DMS 273 treated with DMSO at 0.1 percent for 48 hours (cell line): ENCODE measurements at places on chromosomes 4 and X.

GRCh38 chrX:147602176-147602696, 309.5 kb upstream of the FMR1 start:
- DNase-seq: no peak

GRCh38 chr4:15799141-15799540, 21.0 kb downstream of the CD38 start:
- no peak for DNase-seq

DNA sequence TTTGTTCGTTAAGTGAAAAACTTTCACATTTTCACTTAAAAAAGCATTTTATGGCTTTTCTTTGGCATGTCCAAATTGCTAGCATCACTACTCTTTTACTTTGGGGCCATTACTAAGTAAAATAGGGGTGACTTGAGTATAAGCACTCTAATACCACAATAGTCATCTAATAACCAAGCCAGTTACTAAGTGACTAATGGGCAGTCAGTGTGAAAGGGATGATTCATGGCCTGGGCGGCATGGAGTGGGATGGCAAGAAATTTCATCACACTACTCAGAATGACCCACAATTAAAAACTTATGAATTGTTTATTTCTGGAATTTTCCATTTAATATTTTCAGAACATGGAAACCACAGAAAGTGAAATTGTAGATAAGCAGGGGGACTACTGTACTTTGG, 60.9 kb downstream of the BMP15 start:
- no peak for DNase-seq

DNA sequence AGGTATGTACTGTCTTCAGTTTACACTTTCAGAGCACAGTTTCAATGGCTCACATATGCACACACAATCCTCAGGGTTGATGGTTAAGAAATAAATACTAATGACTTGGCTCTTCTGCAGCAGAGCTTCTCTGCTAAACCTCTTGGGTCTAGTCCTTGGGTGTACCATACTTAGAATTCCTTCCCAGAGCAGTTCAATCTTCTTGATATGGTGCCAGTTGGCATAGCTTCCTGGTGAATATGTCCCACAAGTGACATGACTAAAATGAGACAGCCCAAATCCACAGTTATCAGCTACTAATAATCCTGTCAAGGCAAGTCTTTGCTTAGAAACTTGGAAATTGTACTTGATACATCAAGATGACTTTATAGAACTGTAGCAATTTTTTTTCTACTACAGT, 654.4 kb downstream of the IQCM start:
- DNase-seq: no peak

DNA sequence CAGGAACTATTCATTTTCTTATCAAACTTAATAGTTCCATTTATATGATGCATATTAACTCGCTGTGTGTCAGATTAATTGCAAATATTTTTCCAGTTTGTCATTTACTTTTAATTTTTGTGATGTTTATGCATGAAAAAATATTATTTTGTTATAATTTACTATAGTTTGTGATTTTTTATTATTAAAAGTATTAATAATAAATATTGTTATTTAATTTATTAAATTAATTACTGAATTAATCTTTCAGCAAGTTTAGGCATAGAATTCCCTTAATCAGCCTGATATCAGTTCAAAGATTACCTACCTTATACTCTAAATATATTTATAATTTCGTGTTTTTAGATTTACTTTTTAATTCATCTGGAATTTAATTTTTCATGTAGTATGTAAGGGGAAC, 15.5 kb upstream of the ATOH1 start:
- DNase-seq: no peak

GRCh38 chr4:99915449-99915848, 21.2 kb upstream of the LAMTOR3 start:
- DNase-seq: no peak

DNA sequence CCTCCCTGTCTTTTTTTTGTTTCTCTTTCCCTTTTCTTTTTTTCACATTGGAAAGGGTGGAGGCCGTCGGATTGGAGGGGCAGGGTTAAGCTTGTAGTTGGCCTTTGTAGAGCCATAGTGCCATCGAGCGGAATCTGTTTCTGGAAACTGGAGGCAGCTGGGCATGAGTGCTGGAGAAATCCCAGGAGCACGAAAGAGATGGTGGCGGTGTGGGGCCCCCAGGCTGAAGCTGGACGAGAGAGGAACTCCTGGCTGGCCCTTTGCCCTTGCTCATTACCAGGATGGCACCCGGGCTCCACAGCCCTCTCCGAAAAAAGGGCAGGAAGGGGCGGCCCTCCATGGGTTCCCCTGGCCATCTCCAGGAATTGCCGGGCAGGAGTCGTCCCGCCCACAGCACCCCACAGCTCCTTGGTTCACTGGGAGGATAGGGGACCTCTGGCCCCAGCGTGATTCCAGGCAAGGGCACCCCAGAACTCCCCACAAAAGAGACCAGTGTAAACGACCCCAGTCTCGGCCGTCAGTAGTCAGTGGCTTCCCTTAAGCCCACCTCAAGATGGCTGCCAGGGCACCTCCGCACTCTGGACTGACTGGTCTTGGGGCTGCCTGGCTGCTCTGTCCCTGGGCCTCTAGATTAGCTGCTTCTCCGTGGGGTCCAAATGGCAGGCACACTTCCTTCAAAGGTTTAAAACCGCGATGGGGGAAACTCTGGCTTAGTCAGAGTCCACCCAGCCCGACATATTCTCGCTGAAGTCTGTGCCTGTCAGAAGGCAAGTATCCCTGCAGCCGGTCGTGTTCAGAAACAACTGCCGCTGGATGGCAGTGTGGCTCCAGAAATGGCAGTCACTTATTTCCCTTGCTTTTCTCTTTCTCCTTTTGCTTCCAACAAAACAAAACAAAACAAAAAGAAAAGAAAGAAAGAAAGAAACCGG, 74.1 kb downstream of the NBDY start:
- no peak for DNase-seq

GRCh38 chr4:108129196-108129595, 39.5 kb downstream of the LEF1 start:
- DNase-seq: no peak

- no peak for DNase-seq
These were observed 59.5 kb downstream of the APBB2 start for GRCh38 chr4:41154814-41155177.

GRCh38 chr4:183558873-183559272, 54.0 kb downstream of the ING2 start:
- no peak for DNase-seq

DNA sequence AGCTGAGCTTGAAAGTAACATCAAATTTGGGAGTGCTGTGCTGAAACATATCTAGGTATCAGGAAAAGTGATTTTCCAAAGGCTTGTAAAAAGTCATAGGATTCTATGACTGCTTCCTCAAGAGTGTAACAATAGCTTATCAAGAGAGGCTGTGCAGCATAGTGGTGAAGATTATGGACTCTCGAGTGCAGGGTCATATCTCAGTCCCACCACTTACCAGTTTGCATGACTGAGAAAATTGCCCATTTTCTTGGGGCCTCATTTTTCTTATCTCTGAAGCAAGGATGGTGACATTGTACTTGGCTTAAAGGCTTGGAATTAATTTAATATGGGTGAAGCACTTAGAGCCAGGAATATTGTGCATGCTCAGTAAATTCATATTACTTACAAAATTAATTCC, 57.2 kb downstream of the AFF1 start:
- no peak for DNase-seq

DNA sequence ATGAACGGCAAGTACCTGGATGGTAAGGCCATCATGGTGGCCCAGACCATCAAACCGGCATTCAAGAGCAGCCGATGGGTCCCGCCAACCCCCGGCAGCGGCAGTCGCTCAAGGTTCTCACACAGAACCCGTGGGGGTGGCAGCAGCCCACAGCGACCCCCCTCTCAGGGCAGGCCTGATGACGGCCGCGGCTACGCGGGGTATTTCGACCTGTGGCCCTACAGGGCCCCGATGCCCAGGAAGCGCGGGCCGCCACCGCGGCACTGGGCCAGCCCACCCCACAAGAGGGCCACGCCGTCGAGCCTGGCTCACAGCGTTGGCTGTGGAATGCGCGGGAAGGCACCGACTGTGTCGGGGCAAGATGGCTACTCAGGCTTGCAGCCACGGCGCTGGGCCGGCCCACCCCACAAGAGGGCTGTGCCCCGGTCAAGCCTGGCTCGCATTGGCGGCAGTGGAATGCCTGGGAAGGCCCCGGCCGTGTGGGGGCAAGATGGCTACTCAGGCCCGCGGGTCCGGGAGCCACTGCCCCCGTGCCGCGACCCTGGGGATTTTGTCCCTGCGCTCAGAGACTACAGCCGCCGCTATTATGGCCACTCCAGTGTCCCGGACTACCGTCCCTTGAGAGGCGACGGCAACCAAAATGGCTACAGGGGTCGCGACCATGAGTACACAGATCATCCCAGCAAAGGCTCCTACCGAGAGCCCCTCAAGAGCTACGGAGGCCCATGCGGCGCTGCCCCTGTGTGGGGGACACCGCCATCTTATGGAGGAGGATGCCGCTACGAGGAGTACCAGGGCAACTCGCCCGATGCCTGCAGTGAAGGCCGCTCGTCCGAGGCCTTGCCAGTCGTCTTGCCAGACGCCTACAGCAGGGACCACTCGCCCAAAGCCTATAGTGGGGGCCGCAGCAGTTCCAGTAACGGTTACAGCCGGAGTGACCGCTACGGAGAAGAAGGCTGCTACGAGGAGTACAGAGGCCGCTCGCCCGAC, 731 bp downstream of the RBMXL3 start:
- no peak for DNase-seq

DNA sequence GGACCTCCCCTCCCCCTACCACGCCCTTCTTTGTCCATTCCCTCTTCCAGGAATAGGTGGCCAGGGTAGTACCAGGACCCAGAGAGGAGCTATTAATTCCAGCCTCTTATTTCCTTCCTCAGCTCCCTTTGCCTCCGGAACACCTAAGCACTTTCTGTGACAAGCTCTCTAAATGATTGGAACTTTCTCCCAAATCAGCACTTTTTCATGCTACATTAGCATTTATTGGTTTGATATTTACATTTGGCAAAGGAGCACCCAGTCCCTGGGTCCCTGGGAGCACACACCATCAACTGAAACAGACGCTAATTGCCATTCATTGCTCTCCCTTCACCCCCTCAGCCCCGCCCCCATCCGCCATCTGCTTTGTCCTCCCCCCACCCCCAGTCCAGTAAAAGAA, 182.0 kb upstream of the BCOR start:
- no peak for DNase-seq

DNA sequence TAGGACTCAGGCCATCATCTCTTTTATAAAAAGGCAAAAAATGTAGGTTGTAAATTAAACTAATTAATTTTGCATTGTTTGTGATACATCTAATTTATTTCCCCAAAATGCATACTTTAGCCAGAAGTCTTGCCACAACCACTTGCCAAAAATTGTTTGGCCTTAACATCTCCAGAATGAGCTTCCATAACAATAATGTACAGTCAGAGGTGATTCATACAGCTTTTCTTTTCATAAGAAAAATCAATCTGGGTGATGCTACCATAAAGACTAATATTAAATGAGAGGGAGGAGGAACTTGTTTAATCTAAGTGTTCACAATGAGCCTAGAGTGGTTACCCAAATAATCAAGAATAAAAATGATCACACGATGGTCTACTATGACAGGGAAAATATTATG, 59.3 kb downstream of the AMMECR1 start:
- DNase-seq: no peak

- DNase-seq: no peak
These were observed 106.9 kb downstream of the KDR start for GRCh38 chr4:55018521-55018920.
